Muscle of back (tissue), 13 donors: ENCODE measurements at places on chromosomes 5 and 9.
A peak's percentile ranks its signal among the peaks of the same experiment; 100 is the strongest.

DNA sequence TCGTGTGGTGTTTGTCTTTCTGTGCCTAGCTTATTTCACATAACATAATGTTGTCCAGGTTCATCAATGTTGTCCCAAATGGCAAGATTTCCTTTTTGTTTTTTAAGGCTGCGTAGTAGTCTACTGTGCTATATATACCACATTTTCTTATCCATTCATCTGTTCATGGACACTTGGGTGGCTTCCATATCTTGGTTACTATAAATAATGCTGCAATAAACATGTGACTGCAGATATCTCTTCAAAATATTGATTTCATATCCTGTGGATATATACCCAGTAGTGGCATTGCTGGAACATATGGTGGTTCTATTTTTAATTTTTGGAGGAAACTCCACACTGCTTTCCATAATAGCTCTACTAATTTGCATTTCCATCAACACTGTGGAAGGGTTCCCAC is 25.5 kb upstream of the CCNH start:
- DNase-seq = no peak

DNA sequence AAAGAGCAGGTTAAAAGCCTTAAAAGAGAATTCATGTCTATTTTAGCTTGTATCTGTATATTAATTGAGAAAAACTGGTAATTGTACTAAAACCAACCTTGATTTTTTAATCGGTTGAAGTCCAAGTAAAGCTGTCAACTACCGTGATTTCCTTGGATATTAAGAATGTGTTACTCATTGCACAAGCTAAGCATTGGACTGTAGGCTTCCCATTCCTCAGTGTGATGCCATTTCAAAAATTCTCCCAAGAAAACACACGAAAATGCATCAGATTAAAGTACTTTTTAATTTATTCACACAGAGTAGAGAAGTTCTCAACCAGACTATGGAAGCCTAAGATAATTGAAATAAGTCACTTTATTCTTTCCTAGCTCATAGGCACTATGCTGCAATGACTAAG is 761.4 kb upstream of the TYRP1 start:
- no peak for DNase-seq

GRCh38 chr5:73304381-73304780 is 131.4 kb downstream of the TMEM174 start:
- no peak for DNase-seq

- peak; percentile 92 for DNase-seq
Measured at GRCh38 chr5:14105718-14106410, 37.3 kb upstream of the TRIO start.

DNA sequence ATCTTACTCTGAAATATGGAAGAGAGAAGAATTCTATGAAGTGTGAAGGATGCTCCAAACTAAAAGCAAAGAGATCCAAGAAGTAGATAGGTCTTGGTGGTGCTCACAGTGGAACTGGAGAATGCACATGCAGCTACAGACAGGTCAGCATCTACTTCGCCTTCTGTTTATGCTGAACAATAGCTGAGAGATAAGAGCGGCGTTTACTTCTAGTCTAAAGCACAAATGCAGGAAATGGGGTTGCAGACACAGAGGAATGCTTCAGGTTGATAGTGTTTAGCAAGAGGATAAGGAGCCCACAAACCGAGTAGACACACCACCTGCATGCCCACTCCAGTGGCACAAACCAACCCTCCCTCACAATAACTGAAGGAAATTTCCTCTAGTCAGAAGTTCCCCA is 180.0 kb upstream of the RGMB start:
- DNase-seq = no peak
